ENCODE measurements at places on chromosomes 6 and 20. TPM values are rescaled to one million over a fixed set of nuclear protein-coding genes. Genes with fewer than 3 reads are reported as not detected.

The MYLK2 gene
- total RNA-seq, result 0.15 TPM

DNA sequence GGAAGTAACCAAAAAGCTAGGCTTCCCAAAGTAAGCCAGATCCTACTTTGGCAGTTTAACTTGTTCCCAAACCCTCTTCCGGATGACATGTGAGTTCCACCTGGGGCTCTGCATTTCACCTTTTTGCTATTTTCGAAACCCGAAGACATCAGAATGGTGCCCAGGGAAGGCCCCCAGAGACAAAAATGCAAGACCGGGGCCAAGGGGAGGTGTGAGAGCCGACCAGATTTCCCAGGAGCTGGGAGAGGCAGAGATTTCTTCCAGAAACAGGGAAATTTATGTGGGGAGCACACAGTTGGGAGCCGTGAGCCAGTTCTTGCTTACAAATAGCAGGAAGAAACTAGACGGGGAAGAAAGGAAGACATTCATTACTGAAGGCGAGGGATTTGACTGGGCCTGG lies 209.7 kb downstream of the ZNF217 start:
- no peak for DNase-seq

The LIN28B gene
- total RNA-seq, result 0.07 TPM

The DEK gene
- total RNA-seq, result 338 TPM

The EBF4 gene
- total RNA-seq, result 1.5 TPM

The NFATC2 gene
- total RNA-seq, result 0.25 TPM
